ENCODE measurements at places on chromosomes 2 and 18.

GRCh38 chr2:36137612-36138011 is 218.0 kb upstream of the CRIM1 start:
- no peak for DNase-seq

GRCh38 chr2:241636182-241637017 is 558 bp downstream of the THAP4 start:
- DNase-seq, result no peak

DNA sequence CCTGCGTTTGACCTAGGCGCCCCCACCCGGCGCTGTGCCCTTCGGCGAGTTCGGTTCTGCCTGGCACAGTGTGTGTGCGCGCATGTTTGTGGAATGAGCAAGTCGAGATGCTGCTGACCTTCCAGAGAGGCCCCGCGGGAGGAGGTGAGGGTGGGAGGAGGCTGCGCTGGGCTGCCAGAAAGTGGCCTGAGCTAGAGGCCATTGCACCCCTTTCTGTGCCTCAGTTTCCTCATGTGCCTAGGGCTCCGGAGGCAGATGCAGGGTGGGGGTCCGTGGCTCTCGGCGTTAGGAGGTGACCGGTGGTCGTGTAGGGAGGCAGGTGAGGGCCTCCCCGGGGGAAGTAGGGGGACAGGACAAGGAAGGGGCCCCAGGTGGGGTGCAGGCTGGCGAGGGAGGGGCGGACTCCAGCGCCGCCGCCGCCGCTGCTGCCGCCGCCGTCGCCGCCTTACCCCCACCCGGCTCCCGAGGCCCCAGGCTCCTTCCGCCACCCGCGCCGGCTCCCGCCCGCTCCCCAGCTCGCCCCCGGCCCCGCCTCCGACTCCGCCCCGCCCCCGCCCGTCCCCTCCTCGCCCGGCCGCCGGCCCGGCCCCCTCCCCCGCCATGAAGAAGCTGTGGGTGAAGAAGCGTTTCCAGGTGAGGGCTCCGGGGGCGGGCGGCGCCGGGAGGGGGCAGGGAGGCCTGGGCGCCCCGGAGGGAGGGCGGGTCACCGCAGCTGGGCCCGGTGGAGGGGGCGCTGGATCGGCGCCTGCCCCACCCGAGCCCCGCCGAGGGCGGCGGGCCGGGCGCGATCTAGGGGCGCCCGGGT is 7.0 kb downstream of the SPEG start:
- no peak for DNase-seq

DNA sequence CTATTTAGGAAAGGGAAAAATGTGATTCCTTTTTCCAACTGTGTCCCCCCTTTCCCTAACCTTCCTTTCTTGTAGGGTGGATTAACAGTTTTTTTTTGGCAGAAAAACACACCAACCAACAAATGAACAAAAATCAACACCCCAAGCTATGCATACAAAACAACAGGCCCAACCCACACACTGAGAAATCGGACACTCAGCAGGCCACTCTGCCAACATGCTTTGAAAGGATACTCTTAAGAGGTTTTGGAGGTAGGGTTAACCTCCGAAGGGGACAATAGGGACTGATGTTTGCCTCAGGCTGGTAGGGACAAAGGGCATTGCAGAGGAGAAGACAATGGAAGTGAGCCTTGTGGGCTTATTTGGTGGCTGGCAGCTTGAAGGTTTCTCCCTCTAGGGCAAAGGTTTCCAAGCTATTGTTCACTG is 33.1 kb upstream of the POLE4 start:
- no peak for DNase-seq

DNA sequence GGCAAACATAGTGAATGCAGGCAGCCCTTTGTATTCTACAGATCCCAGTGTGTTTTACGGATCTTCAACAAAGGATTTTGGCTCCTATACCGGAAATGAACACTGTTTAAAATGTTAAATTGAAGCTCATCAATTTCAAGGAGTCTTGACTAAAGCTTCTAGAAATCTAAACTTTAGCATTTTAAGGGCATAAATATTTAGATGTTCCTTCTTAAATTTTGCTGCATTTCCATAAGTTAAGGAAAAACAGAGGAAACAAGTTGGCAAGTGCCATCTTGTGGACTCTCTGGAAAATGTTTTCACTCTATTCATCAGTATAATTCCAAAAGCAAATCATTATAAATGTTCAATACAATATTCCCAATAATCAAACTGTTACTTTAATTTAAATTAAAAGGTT is 19.6 kb downstream of the CHN1 start:
- no peak for DNase-seq

DNA sequence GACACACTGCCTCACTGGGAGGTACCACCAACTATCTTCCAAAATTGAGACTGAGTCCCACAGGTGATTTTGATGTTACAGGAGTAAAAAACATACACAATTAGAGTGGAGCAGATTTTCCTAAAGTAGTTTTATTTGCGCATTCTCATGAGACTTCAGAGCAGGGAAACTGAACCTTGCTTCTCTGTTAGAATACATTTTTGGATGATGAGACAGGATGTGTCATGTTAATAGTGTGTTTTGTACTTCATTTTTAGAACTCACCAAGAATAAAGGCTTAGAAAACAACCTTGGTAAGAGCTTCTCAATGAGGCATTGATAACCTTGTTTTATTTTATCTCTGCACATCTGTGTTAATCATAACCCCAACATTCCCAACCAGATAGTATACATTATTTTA is 310.2 kb upstream of the GALNT5 start:
- no peak for DNase-seq

- no peak for DNase-seq
These were observed 290.8 kb downstream of the PRKCE start for GRCh38 chr2:45942237-45942738.

- no peak for DNase-seq
These were observed 1.2 kb upstream of the NPAS2 start for GRCh38 chr2:100818606-100819369.

- DNase-seq, result no peak
These were observed 38.1 kb upstream of the SLC3A1 start for GRCh38 chr2:44237221-44237620.

GRCh38 chr2:109336296-109336695 is 207.3 kb downstream of the SH3RF3 start:
- DNase-seq, result no peak

- no peak for DNase-seq
These were observed 5.9 kb downstream of the ARID5A start for GRCh38 chr2:96542357-96542977.

- DNase-seq, result no peak
These were observed 16.4 kb upstream of the MARCHF7 start for GRCh38 chr2:159695795-159696448.

DNA sequence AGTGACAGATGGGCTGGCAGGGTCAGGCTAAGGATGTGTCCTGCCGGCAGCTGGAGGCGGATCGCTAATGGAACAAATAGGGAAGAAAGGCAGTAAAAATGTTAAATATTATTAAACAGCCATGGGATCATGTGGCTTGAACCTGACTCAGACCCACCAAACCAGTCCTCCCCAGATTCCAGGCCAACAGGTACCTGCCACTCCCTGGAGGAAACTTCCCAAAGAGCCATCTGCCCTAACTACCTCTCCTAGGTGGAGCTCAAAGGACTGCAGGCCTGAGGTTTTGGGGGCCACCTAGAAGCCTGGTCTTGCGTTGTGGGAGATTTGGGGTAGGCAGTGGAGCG is 34.3 kb downstream of the CIB4 start:
- DNase-seq, result no peak

DNA sequence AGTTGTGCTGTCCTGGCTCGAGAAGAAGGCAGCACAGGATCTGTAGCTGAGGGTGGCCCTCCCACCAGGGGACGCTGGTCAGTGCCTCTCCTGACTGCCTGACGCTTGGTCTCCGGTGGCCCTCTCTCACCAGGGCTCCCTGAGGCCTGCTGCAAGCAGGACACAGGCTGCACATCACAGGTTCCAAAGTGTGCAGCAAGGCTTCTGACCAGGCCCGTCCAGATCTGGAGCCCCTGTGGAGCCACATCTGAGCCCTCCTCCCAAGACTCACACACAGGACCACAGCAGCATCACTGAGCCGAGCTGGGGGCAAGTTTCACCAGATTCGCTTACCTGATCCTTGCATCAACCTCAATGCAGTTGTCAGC is 12.1 kb downstream of the AMER3 start:
- no peak for DNase-seq

DNA sequence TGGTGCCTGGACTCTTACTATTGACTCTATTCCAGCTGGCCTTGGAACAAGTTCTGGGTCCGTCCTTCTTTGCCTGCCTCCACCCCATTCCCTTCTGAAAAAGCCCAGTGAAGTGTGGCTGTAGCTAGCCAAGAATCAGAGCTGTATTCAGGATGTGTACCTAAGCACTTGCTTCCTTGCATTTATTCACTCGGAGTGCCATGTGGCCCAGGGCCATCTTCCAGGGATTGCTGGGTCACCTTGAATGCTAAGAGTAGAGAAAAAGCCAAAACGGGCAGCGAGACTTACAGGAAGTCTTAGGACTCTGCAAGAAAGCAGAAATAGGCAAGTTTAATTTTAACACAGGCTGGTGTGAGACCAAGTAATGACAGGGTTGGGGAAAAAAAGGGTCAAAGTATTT is 4.1 kb downstream of the ITGA6 start:
- DNase-seq, result no peak
